ENCODE measurements at places on chromosomes 4 and X.

GRCh38 chr4:36163198-36163597 lies 81.1 kb downstream of the ARAP2 start:
- DNase-seq, result no peak

DNA sequence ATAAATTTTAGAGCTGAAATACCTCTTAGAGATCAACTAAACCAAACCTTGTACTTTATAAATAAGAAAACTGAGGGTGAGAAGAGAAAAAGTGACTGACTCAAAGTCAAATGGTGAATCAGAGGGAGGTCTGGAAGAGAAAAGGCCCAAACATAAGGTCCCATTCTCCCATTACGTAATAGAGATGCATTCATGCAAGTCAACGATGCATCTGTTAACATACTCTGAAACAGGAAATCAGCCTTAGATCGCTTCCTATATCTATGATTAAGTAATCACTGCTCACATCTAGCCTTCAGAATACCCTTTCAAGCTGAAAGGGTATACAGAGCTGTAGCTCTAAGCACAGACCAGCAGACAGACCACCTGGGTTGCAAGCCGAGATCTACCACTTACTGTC lies 6.5 kb downstream of the RNF150 start:
- DNase-seq, result no peak

DNA sequence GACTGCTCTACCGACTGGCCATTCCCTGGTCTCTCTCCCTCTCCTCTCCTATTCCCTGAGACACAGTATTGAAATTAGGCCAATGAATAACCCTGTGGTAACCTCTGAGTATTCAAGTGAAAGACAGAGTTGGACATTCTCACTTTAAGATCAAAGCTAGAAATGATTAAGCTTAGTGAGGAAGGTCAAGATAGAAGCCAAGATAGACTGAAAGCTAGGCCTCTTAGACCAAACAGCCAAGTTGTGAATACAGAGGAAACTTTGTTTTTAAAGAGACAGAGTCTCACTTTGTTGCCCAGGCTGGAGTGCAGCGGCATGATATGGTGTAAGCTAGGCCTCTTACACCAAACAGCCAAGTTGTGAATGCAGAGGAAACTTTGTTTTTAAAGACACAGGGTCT lies 64.6 kb downstream of the KDM6A start:
- no peak for DNase-seq

- no peak for DNase-seq
Observed at GRCh38 chr4:6625256-6625655, 15.2 kb upstream of the MRFAP1 start.

DNA sequence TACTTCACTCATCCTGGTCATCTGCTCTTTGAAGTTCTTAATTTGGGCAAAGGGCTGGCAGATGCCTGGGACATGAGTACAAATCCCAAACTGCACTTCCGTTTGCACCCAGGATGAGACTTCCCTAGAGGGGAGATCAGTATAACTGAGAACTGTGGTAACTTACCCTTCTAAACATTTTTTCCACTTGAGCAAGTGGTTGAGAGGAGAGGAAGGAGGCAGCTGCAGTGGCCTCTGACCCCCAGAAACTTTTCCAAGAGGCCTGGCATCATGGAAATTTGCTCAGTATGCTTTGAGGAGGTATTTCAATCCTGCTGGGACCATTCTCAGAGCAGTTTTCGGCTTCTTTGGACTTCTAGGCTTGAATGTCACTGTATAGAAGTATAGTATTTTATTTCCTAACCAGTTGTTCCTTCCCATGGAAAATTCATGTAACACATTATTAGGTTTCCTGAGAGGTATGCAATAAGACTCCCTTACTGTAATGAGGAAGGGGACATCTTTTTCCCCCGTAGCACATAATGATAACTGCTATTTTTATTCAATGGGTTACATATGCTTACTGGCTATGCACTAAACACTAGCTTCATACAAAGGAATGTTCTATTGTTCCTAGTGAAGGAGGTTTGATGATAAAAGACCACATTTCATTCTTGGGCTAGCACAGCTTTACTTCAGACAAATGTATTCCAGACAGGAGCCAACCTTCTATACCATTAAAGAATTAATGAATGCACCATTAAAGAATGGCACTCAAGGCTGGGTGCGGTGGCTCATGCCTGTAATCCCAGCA lies 129.3 kb downstream of the SHROOM3 start:
- DNase-seq, result no peak

GRCh38 chr4:3223956-3224748 lies 24.8 kb upstream of the MSANTD1 start:
- no peak for DNase-seq

- DNase-seq, result no peak
Observed at GRCh38 chrX:41542135-41542534, 95.0 kb downstream of the NYX start.

- no peak for DNase-seq
Observed at GRCh38 chr4:159652871-159653270, 550.0 kb downstream of the RAPGEF2 start.

DNA sequence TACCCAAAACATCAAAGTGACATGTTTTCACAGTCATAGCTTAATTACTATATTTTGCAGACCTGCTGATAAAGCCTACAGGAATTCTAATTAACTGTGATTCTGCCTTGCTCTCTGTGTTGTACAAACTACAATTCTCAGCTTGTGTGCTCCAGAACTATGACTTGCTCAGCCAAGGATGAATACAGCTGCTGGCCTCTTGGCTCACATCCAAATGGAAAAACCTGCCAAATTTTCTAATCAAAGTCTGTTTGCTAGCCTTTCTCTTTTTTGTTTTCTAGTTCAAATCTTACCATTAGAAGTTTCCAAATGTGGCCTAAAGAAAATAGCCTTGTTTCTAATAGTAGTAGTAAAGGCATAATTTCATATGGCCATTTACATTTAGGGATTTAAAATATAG lies 1176.8 kb downstream of the FAM133A start:
- no peak for DNase-seq

- DNase-seq, result no peak
Observed at GRCh38 chr4:57084360-57084759, 25.8 kb downstream of the IGFBP7 start.

- no peak for DNase-seq
Observed at GRCh38 chr4:164134388-164134787, 619.5 kb upstream of the SMIM31 start.

DNA sequence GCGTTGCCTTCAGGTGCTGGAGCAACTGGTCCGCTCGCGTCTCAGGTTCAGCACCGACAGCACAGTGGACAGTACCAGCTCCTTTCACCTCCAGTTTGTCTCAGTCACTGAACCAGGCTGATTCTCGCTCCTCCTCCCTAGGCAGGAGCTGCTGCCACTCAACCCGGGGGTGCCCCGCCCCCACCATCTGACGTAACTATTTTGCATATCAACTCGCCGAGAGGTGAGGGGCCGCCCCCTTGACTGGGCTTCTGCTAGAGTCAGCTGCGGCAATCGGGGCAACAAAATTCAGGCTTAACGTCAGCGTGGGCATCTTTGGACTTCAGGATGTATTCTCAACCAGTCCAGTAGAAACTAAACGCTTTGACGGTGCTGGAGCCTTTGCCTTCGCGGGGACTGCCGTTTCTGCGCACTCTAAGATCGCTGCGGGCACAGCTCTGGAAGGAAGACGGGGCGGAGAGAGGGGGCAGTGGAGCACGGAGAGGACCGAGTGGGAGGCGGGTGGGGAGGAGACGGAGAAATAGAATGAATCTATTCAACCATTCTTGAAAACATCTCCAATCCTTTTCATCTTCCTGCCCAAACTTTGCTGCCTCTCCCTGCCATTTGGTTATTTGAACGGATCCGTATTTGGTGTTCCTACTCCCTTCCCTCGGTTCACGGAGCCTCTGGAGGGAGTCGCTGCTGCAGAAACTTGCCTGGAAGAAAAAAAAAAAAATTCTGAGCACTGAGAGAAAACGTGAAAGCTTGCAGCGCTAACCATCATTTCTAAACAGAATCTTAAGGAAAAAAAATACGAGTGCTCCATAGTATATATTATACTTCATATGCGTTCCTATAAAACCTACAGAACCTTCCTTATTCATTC lies at the start of gene FSTL5:
Gene FSTL5 (minus strand): TSS at position 109 of the 868 bp plus-strand sequence. CDS start 52,604 bp downstream, outside the sequence.
- DNase-seq, result peak; percentile 73

GRCh38 chr4:73019462-73020047 lies 50.0 kb downstream of the COX18 start:
- DNase-seq, result no peak

GRCh38 chr4:188691811-188692210 lies 552.6 kb downstream of the TRIML1 start:
- no peak for DNase-seq

GRCh38 chrX:112003909-112004308 lies 78.7 kb downstream of the TRPC5 start:
- DNase-seq, result no peak

DNA sequence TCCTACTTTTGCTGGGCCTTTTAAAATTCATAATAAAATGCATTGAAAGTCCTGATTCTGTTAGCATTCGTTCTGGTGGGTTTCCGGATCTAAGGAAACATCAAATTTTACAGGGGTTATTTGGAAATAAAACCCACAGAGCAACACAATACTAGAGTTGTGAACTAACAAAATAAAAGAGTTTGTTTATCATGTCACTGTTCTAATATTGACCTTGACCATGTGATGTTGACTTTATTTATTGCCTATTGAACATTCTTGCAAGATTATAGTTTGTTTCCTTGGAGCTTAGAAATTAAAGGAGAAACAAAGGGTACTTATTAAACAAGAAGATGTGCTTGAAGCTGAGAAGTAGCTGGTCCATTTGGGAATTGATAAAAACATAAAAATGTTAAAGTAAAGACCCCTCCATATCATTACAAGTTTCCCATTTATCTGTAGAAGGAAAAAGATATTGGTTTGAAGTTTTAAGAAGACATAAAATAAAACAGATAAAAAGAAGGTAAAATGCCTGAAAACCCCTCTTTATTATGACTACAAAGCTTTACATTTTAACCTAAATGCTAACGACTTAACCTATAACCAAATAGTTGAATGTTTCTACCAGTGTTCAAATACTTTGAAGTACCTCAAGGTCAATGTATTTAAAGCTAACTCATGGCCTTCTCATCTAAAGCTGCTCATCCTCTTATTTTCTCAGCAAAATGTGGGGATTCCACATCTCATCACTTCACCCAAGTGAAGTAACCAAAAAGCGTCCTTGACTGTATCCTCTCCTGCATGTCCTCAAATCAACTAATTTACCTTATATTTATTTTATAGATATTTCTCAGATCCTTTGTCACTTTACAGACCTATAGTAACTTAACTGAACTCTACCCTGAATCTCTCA lies 179.6 kb downstream of the GASK1B start:
- DNase-seq, result no peak

DNA sequence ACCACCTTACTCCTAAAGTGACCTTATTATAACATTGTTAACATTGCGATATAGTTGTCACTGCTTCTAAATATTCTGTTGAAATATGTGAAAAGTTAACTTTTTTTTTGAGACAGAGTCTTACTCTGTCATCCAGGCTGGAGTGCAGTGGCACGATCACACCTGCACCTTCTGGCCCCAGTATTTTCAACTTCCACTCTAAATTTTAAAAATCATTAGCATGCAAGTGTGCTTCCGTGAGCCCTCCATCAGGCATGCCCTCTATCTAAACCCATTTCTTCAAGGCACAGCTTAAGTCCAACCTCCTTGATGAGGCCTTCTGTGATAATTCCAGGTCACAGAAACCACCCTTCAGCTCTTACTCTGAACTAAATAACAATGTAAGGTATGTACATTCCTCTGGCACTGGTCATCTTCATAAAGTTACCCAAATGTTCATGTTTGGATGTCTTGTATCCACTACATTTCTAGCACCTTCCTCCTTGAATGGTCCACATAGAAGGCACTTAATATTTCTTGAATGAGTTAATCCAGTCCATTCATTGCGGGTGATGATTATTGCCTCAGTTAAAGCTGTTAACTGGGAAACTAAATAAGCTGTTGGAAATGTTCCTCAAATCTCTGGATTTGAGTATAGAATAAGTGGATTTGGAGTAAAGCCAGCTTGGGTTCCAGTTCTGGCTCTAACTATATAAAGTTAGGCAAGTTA lies 38.6 kb upstream of the TMEM131L start:
- DNase-seq, result no peak

DNA sequence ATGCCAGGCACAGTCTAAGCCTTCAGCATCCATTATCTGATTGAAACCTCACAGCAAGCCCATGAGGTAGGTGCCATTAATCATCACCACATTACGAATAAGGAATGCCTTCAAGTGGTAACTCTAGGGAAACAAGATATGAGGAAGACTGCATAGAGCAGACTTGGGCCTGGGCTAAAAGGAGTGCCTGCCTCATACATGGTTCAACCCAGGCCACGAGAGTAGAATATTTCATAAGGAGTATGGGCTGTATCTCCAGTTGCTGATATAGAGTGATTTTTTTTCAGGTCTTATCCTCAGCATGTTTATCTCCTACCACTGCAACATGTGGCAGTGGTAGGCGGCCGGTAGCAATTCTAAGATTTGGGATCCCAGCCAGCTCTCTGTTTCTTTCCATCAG lies 51.7 kb downstream of the ATP11C start:
- no peak for DNase-seq

DNA sequence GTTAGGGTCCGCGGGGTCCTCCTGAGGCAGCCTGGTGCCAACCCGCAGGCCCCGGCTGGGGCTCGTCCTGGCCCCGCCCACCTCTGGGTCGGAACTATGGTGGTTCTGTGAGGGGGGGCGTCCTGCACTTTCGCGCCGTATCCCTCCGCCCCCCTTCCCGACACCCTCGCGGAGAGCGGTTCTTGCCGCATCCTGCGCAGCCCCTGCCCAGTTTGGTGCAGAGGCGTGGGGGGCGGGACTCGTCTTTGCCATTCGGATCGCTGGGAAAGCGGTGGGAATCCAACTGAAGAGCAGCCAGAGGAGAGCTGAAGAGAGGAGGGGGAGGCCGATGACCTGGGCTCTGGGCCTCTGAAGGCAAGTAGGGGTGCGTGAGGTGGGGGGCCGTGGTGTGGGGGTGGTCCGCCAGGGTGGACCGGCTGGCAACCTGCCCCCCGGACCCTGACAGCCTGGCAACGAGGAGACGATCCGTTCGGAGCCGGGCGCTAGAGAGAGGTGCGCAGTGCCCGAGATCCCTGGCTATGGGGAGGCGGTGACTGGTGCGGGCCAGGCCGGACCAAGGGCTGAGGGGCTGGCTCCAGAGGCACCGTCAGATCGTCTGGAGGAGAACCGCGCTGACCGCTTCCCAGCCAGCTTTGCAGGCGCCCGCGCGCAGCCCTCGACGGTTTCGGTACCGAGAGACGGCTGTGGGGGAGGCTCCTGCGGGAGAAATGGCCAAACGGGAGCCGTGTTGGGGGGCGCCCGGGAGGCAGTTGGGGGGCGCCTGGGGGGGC lies at the start of gene GPRASP1:
Gene GPRASP1 (plus strand): TSS at position 242 of the 770 bp plus-strand sequence. CDS start 2,431 bp downstream, outside the sequence.
- DNase-seq, result peak; percentile 6

- no peak for DNase-seq
Observed at GRCh38 chrX:110858565-110858964, 62.9 kb upstream of the CHRDL1 start.

GRCh38 chr4:76209881-76210280 lies 3.7 kb downstream of the SCARB2 start:
- DNase-seq, result no peak

DNA sequence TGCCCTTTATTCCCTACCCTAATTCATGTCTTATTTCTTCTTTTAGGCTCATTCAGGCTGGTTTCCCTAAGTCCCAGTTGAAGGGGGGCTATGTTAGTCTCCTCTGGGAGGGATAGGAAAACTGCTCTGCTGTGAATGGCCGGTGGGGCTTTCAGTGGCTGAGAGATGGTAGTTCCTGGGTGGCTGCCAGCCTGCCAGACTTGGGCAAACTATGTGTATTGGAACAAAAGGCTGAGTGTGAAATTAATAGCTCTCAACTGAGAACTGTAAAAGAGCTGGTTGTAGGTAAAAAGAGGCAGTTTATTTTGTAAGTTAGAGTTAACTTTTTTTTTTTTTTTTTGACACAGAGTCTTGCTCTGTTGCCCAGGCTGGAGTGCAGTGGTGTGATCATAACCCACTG lies 28.8 kb downstream of the ARHGAP10 start:
- no peak for DNase-seq
